ENCODE measurements at places on chromosomes 2 and 18. TPM values are rescaled to one million over a fixed set of nuclear protein-coding genes. Genes with fewer than 3 reads are reported as not detected.

Gene NR4A2
- total RNA-seq = 2.1 TPM

Gene TNFRSF11A
- total RNA-seq = 1.3 TPM

Gene VSNL1
- not detected for total RNA-seq

Gene DSEL
- total RNA-seq = 1.2 TPM

All from CD4-positive, alpha-beta memory T cell (primary cell).